Stimulated activated CD8-positive, alpha-beta memory T cell treated with anti-CD3 and anti-CD28 coated beads, Interleukin-15, amount 100 ng/mL, for 4 hours (primary cell): ENCODE measurements at places on chromosomes 1 and 21.
A peak's percentile ranks its signal among the peaks of the same experiment; 100 is the strongest.

- DNase-seq, result no peak
Observed at GRCh38 chr1:20380616-20381035, 90.0 kb downstream of the VWA5B1 start.

DNA sequence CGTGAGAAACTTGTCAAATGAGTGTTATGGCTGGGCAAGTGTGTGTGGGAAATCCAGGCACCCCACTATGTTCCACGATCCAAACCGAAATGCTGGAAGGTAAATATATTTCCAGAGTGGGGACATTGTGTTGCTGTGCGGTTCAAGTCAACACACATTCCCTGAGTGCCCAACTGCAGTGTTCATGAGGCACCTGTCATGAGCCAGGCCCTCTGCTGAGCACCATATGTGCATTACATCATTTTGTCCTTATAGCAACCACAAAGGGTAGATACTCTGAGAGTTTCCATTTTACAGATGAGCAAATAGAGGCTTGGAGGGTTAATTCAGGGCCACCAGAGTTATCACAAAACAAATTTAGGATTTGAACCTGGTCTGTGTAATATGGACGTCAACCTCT, 59.9 kb upstream of the SOD1 start:
- DNase-seq, result no peak

DNA sequence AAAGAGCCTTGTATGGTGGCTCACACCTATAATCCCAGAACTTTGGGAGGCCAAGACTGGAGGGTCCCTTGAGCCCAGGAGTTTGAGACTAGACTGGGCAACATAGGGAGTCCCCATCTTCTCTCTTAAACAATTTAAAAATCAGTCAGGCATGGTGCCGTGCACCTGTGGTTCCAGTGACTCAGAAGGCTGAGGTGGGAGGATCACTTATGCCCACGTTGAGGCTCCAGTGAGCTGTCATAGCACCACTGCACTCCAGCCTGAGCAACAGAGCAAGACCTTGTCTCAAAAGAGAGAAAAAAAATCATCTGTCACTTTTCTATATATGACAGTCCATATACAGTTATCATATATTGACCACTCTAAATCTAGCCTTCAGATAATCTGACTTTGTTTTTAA, 658.3 kb downstream of the LTN1 start:
- no peak for DNase-seq

GRCh38 chr1:65623895-65624294, 168.8 kb upstream of the PDE4B start:
- DNase-seq, result no peak

GRCh38 chr1:33397125-33397506, 33.8 kb downstream of the PHC2 start:
- no peak for DNase-seq

DNA sequence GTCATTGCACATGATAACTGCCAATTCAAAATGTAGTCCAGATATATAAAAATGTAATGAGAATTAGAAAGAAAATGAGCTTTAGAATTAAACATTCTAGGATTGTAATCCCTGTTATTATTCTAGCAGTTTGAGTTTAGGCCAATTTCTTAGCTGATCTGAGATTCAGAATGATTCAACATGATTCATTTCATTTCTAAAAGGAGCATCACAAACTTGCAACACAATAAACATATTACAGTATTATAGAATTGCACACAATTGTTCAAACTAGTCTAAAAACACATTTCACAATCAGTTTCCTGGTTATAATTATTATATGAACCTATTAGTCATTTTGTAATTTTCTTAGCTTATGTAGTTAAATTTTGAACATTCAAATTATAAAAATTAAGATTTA, 43.3 kb upstream of the TSHB start:
- no peak for DNase-seq

DNA sequence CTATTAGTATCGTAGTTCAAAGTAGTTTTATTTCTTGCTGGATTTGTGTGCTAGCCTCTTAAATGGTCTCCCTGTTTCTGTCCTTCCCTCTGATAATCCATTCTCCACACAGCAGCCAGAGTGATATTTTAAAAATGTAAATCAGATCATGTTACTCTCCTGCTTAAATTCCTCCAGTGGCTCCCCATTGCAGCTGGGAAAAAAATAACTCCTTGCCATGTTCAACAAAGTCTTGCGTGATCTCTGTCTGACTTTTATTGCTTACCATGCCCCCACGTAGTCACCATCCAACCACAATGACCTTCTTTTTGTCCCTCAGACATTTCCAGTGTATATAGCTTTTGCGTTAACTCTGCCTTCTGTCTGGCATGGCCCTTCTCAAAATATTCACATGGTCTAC, 178.8 kb downstream of the FGGY start:
- DNase-seq, result no peak

GRCh38 chr1:60547821-60548220, 474.3 kb upstream of the C1orf87 start:
- DNase-seq, result no peak

DNA sequence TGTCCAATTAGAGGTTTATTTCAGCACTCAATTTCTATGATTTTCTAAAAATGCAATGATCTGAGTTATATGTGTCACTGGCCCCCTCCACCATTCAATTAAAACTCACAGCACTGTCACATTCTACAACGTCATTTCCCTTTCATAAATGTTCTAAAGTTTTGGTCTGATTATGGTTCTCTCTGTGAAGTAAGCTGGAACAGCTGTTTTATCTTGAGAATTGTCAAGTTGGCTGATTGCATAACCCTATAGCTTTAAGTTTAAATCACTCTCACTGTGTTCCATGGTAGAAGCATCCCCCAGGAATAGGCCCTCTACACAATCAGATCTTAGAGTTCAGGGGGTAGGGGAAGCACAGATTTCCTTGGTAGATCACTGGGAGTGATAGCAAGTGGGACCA, 41.4 kb upstream of the DNASE2B start:
- no peak for DNase-seq

DNA sequence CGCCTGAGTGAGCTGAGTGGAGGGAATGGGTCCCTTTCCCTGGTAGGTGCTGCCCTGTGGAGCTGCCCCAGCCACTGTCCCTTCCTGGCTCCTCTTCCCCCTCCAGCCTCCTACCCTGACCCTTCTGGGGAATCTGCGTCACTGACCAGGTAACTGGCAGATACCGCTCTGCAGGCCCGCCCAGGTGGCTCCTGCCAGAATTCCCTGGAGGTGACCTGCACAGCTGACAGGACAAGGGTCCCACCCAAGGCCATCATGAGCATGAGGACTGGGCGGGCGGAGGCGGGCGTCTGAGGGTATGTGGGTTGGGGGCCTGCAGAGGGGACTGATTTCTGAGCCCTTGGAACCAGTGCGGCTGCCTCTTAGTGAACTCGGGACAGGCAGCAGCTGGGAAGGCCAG, 32.5 kb downstream of the DHRS3 start:
- DNase-seq, result no peak

- DNase-seq, result peak; percentile 18
Observed at GRCh38 chr1:110879758-110880606, 7.0 kb downstream of the CD53 start.

DNA sequence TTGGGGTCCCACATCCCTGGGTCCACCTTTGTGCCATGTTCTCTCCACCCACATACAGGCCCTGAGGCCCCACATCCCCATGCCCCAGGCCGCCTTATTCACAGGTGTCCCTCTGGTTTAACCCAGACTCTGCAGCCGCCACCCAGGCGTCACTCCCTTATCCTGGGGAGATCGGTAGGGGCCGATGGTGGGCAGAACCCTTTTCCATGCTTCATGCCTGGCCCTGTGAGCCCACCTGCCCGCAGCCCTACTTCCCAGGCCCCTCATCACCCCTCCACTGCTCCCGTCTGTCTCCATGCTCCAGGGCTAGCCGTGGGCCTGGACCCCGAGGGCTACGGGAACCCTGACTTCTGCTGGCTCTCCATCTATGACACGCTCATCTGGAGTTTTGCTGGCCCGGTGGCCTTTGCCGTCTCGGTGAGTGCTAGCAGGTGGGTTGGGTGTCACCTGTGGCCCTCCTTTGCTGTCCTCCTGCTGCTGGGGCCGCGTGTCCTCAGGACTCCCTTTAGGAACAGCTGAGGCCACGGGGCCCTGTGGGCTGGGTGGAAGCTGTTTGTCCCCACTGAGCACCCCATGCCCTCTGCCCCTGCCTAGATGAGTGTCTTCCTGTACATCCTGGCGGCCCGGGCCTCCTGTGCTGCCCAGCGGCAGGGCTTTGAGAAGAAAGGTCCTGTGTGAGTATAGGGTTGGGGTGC, 12.2 kb downstream of the PSRC1 start:
- DNase-seq, result no peak

- no peak for DNase-seq
Observed at GRCh38 chr1:237685551-237685950, 205.2 kb downstream of the ZP4 start.

DNA sequence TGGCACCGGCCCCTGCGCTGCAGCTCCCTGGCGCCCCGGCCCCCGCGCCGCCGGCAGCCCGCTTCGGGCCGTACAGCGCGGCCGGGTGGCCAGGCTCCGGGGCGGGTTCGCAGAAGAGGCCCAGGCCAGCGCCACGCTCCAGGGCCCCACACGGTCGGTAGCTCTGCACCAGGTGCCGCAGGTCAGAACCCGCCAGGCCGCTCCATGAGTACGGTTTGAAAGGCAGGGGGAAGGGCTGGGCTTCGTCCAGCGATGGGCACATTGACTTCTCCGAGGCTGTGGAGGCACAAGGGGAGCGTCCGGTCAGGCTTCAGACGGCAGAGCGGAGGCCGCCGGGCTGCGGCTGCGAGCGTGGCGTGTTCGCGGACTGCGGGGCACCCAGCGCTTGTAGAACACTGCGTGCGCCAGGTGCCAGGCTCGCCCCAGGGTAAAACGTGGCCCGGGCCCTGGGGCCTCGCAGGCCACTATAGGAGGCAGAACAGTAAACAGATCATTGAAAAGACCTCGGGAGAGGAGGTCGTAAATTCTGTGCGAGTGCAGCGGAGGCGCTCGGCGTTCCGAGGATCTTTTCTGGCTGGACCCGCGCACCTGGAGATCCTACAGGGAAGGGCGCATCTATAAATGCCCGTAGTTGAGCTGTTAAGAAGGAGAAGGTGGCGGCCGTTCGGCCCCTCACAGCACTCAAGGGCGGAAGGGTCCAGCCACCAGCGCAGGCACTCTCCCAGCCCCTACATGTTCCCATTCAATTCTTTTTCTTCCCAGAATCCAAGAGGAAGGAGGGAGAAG, 5.7 kb downstream of the GFI1 start:
- no peak for DNase-seq

DNA sequence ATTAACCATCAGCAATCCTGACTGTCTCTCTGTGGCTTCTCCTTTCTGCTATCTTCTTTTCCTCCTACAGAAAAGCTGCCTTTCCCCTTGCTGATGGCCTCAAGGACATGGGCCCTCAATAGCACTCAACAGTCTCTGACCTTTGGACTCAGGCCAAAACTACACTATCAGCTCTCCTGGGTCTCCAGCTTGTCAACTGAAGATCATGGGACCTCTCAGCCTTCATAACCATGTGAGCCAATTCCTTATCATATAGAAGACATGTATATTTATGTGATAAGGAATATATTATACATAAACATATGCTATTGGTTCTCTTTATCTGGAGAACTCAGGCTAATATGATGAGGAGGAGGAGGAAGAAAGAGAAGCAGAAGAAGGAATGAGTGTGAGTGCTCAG, 91.8 kb upstream of the GJB5 start:
- DNase-seq, result no peak

DNA sequence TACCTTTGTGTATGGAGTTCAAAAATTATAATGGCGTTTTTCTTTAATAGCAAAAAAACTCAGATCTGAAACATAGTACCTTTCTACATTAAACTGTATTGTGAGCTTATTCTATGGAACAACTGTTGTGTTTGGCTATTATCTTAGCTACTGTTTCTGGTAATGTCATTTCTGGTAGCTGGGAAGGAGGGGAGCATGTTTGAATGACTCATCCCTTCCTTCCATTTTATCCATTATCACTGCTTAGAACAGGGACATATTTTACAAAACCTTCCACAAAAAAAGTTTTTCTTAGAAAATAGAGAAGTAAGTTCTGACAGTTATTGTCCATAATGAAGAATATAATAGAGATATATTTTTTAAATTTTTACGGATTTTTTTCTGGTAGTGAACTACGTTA, 128.3 kb downstream of the NRDC start:
- no peak for DNase-seq

GRCh38 chr21:42340187-42341050, 10.4 kb downstream of the TFF2 start:
- no peak for DNase-seq

GRCh38 chr1:67393737-67394136, 36.5 kb downstream of the SERBP1 start:
- DNase-seq, result no peak

GRCh38 chr1:159849626-159850366, 12.7 kb downstream of the VSIG8 start:
- DNase-seq, result no peak

DNA sequence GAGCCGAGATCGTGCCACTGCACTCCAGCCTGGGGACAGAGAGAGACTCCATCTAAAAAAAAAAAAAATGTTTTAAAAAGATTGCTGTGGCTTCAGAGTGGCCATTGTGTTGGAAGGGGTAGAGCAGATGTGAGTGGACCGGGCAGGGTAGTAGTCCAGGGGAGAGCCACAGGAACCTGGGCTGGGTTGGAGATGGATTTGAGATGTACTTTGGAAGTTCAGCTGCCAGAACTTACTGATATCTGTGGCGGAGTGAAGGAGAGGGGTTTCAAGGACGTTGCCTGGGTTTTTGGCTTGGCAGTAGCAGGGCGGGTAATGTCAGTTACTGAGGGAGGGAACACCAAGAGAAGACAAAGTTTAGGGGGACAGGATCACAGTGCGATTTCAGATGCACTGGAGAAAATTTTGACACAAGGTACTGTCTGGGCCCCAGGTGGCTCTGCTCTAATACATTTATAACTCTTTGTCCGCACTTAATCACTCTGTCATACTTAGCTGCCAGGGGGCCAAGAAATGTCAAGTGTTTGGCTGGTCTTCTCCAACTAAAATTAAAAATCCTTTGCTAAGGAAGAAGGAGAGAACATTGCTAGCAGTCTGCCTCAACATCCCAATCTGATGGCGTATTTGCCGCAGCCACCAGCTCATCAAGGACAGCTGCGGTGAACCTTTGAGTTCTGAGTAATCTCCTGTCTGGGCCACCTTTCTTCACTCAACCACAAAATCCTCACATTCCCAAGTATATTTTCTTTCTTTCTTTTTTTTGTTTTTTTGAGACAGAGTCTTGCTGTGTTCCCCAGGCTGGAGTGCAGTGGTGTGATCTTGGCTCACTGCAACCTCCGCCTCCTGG, 9.6 kb downstream of the EPHX1 start:
- no peak for DNase-seq

DNA sequence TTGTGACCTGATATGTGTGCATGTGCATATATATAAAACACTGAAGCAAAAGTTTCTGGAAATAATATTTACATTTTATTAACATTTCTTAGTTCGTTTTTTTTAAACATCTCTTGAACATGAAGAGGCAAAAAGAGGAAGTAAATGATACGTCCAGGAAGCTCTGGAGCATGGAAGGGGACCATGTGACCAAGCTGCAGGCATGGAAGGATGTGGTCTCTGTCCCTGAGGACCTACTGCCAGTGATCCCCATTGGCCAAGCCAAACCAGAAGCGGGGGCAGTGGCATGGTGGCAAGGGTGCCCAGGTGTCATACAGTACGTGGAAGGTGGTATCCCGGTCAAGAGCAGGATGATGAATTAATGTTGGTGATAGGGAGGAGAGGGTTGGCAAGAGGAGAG, 268.3 kb upstream of the PROX1 start:
- DNase-seq, result no peak

GRCh38 chr1:147171399-147172167, 687 bp downstream of the PRKAB2 start:
- DNase-seq, result no peak

- DNase-seq, result no peak
Observed at GRCh38 chr1:208190784-208191183, 53.4 kb downstream of the PLXNA2 start.
